ENCODE measurements at places on chromosomes 3 and 15. TPM values are rescaled to one million over a fixed set of nuclear protein-coding genes. Genes with fewer than 3 reads are reported as not detected.

Gene LRRN1
- total RNA-seq: 0.13 TPM

Gene THSD4
- total RNA-seq: 65.4 TPM

DNA sequence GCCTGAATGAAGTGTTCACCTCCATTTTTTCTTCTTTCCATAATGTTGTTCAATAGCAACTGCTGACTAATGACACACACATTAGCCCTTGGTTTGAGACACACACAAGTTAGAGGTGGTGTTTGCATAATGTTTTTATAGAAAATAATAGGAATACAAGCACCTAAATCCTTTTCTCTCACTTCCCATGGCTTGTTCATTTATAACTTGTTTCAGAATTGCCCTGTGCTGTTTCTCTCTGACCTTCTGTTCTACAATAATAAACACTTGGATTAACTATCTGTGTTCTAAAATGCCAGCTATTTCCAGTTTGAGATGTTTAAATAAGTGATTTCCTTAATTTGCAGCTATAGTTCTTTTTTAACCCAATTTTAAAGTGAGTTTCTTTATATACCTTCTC is 525.1 kb upstream of the ROBO2 start:
- DNase-seq: no peak
- no peak overlapping the region for H3K4me3 ChIP-seq
- no peak overlapping the region for H3K27ac ChIP-seq

Gene CHRFAM7A
- 11.5 TPM for total RNA-seq

Gene CKMT1A
- total RNA-seq: 4.6 TPM

Gene SUSD5
- total RNA-seq: 16.3 TPM

Gene ZBBX
- not detected for total RNA-seq

GRCh38 chr15:61195116-61196002 is 33.7 kb downstream of the RORA start:
- no peak overlapping the region for H3K4me3 ChIP-seq
- DNase-seq: peak; percentile 39
- no peaks in the 10 kb centered on the region for H3K36me3 ChIP-seq
- peaks cover 7% of the 10 kb centered on the region for H3K27me3 ChIP-seq
- H3K27ac ChIP-seq: no peak overlapping the region

GRCh38 chr3:47884603-47885002 is 81.7 kb downstream of the DHX30 start:
- H3K4me3 ChIP-seq: no peak overlapping the region
- no peaks in the 10 kb centered on the region for H3K27me3 ChIP-seq
- no peak overlapping the region for H3K27ac ChIP-seq
- DNase-seq: no peak
- H3K36me3 ChIP-seq: no peaks in the 10 kb centered on the region

- H3K4me3 ChIP-seq: no peak overlapping the region
- no peaks in the 10 kb centered on the region for H3K36me3 ChIP-seq
- DNase-seq: peak; percentile 50
- no peaks in the 10 kb centered on the region for H3K27me3 ChIP-seq
- peak overlapping the region; percentile 99 for H3K27ac ChIP-seq
Observed at GRCh38 chr15:62895905-62896316, 146.6 kb upstream of the TPM1 start.

DNA sequence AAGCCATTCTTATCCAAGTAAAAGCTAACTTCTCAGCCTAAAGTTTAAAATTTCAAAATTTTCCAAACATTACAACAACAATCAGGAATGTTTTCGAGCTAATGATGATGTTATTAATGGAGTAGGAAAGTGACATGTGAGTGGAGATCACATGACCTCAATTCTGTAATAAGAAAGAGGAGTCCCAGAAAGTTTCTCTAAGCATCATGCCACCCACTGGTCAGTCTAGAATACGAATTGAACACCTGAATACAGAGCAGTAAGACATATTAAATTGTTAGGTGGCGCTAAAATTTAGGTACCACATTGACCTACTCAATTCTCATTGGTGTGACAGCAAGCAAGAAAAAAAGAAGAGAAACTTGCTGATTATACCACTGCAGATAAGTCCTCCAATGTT is 163.9 kb downstream of the DCLK3 start:
- H3K27me3 ChIP-seq: no peaks in the 10 kb centered on the region
- no peak for DNase-seq
- H3K36me3 ChIP-seq: no peaks in the 10 kb centered on the region
- no peaks in the 10 kb centered on the region for H3K4me1 ChIP-seq

DNA sequence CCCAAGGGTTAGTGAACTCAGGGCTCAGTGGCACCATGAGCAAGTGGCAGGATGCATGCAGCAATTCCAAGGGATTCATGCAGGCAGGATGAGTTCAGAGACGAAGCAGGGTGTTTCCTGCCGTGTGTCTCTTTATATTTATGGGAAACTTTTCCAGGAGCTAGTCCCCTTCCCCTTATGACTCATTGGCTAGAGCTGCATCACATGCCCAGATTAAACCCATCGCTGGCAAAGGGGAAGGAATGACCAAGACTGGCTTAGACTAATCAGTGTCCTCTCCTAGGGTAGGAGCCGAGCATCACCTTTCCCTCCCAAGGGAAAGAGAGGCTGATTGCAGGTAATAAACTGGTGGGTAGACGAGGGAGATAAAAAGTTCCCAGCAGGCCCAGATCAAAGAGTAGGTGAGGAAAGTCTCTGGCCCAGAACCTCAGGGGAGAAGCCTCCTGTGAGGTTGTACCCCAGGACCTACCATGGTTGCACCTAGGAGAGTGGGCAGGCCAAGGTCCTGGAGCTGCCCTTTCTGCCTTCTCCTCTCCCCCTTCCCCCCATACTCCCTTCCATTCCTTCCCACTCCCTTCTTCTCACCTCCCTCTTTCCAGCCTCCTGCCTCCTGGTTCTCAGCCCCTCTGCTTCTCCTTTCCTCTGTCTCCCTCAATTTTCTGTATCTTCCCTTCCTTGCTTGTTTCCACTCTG is 67.8 kb upstream of the ITGA11 start:
- DNase-seq: no peak
- no peaks in the 10 kb centered on the region for H3K36me3 ChIP-seq
- H3K4me3 ChIP-seq: no peak overlapping the region

Gene CFAP20DC
- total RNA-seq: 4.0 TPM

Gene SERPINI2
- not detected for total RNA-seq

DNA sequence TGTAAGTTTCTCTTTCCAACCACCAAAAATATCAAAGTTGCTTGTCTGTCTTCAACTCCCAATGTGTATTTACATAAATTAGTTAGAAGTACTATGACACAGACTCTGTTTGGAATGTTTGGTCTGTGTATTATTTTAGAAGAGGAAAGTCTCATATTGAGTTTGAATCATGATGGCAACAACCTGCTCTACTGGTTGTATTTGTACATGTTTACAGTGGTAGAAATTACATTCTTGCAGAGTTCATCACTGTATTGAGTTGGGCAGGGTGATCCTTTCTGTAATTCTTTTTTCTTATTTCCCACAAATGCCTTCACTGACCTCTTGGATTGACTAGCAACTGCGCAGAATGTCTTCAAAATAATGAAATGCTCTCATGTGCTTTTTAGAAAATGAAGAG is 149.6 kb downstream of the CHL1 start:
- no peaks in the 10 kb centered on the region for H3K4me1 ChIP-seq
- H3K36me3 ChIP-seq: no peaks in the 10 kb centered on the region
- H3K27ac ChIP-seq: no peak overlapping the region
- H3K27me3 ChIP-seq: no peaks in the 10 kb centered on the region
- no peak overlapping the region for H3K4me3 ChIP-seq
- DNase-seq: no peak

DNA sequence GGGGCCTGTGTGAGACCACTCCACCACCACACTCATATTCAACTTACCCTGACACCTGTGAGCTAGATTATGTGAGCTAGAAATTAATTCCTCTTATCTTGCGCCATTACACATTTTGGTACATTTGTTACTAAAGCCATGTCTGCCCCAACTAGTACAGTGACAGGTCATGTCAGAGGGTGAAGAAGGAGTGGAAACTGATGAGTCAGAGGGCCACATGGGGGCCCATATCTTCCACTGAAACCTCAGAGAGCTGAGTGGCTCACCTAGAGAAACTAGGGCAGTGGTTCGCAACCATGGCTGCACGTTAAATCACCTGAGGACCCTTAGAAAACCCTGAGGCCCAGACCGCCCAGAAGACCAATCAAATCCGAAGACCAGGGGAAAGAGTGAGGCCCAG is 15.7 kb upstream of the MEF2A start:
- H3K27ac ChIP-seq: no peak overlapping the region
- no peak overlapping the region for H3K4me3 ChIP-seq
- H3K36me3 ChIP-seq: no peaks in the 10 kb centered on the region
- H3K4me1 ChIP-seq: no peaks in the 10 kb centered on the region
- DNase-seq: no peak
- no peaks in the 10 kb centered on the region for H3K27me3 ChIP-seq

Gene GATM
- 7.6 TPM for total RNA-seq

Measured in Panc1 (cell line).